ENCODE measurements at places on chromosomes 4 and X.

DNA sequence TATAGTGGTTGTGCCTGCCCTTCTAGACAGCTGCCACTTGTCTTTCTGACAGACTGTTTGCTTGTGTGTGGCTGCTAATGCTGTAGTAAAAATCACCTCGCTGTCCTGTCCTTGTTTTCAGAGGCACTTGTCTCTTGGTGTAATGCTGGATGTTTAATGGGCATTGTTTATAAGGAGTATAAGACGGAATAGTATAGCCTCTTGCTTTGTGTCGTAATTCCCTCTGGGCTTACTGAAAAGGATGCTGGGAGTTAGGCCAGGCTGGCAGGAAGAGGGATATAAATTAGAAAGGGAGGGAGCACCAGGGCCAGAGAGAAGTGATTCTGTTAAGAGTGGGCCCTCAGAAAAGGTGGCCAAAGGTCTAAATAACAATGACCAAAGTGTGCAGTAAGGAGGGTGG is 29.0 kb downstream of the NHS start:
- DNase-seq: no peak

- DNase-seq: no peak
These were observed 122.5 kb downstream of the ARHGAP6 start for GRCh38 chrX:11543249-11543648.

- DNase-seq: no peak
These were observed 26.7 kb upstream of the SLC2A9 start for GRCh38 chr4:10047967-10048366.

GRCh38 chr4:38757945-38758600 is 24.7 kb downstream of the TLR10 start:
- no peak for DNase-seq

DNA sequence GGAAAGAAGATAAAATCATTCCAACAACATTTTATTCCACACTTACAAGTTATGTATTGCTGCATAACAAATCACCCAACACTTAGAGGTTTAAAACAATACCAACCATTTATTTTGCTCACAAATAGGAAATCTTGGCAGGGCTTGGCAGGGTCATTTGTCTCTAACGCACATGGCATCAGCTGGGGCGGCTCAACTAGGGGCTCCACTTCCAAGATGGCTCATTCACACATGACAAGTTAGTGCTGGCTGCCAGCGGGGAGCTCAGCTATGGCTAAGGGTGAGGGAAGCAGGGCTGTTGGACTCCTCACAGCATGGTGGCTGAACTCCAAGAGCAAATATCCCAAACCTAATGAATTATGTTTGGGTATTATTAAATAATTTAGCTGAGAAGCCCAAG is 377.0 kb downstream of the ZNF674 start:
- DNase-seq: no peak

GRCh38 chrX:20270562-20270890 is 3.8 kb upstream of the RPS6KA3 start:
- DNase-seq: no peak
